ENCODE measurements at places on chromosomes 5 and 9.
A peak's percentile ranks its signal among the peaks of the same experiment; 100 is the strongest.

GRCh38 chr9:134429007-134429406 lies 102.8 kb downstream of the RXRA start:
- no peak for DNase-seq

- DNase-seq = no peak
These were observed 16.1 kb upstream of the FRMD3 start for GRCh38 chr9:83554278-83554677.

- no peak for DNase-seq
These were observed 2.3 kb downstream of the ZFAND5 start for GRCh38 chr9:72362680-72363139.

DNA sequence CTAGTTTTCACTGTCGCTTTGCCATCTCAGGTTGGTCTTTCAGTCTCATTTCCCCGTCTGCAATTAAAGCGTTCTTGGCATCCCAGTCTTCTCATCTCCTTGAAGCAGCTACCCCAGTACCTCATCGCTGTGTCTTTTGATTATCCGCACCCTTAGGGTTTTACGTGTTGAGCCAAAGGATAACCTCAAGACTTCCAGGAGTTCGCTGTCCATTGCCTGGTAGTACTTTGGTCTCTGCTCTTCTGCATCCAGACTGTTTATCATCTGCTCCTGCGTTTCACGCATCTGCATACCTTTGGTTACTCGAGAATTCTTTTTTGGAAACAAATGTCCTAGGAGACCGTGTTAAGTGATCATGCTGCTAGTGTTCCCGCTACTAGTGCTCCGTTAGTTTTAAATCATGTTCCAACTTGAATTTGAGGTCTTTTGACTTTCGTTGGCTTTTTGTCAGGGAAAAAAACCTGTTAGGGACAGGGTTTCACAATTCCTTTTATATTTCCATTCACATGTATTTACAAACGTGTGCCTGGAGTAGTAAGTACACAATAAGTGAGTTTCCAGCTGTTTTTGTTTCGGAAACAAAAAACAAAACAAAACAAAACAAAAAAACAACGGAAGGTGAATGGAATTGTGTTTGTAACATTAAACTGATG lies 888 bp downstream of the RABGAP1 start:
- peak; percentile 21 for DNase-seq

- DNase-seq = no peak
These were observed 59.2 kb downstream of the C9orf50 start for GRCh38 chr9:129561594-129562281.

DNA sequence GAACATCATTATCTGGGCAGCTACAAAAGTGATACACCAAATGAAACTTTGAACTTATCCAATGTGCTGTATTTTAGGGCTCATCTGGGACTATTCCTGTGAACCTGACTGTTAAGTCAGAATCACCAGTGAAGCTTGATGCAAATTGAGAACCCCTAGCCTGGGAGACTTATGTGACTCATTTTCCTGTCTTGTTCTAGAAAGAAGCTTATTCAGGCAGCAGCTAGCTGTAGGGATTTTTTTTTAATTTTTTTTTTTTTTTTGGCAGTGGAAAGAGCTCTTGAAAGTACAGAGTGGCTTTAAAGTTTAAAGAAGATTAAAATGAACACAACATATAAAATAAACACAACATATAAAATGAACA lies 81.1 kb upstream of the TNFAIP8 start:
- DNase-seq = peak; percentile 64

Measured in keratinocyte (primary cell).